ENCODE measurements at places on chromosomes 7 and 10.

- no peak for DNase-seq
Measured at GRCh38 chr10:74058071-74058470, 60.2 kb downstream of the VCL start.

DNA sequence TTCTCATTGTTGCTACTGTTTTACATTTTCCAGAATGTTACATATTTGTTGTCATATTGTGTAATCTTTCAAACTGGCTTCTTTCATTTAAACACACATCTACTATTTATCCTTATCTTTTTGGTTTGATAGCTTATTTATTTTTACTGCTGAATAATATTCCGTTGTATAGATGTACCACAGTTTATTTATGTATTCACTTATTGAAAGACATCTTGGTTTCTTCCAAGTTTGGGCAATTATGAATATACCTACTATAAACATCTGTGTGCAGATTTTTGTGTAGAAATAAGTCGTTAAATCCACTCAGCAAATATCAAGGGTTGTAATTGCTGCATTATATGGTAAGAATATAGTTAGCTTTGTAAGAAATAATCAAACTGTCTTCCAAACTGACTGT lies 669.2 kb downstream of the TNS3 start:
- no peak for DNase-seq

- no peak for DNase-seq
Measured at GRCh38 chr10:103669243-103669929, 175.9 kb downstream of the NEURL1 start.

DNA sequence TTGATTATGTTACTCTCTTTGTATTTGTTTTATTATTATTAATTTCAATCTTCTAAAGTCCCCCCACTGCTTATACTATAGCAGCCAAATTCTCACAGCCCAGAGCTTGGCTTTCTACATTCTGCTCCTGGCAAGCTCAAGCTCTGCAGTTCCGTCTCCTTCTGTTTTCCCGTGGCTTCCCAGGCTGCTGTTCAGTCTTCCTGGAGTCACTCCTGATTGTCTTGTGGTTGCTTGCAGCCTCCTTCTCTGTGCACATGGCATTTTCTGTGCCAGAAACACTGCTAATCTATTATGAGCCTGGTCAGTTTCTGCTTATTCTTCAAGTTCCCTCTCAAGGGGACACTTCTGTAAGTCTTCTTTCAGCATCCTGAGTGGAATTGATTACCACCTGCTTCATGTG lies 533.7 kb upstream of the IGFBP3 start:
- no peak for DNase-seq

DNA sequence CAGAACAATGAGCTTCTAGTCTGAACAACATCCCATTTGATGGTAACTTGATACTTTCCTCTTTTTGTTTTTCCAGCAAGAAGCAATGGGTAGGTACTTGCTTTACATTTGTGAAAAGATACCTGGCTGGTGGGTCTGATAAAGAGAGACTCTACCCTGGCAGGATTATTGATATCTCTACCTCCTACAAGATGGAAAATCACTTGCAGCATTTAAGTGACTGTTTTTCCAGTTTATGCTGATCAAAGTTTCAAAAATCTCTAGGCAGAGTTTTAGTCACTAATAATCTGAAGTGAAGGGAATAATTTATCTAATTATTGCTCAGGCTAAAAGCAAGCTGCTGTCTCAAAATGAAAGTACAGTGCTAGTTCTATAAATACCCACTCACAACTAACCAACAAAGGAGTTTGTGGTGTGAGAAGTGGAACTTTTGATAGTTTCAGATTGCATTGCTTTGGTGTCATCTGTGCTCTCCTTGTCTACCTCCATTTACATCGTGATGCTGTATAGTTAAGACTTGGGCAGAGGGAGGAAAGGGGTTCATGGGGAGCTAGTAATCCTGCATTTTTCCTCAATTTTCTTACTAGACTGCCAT lies 86.0 kb upstream of the ANKRD1 start:
- no peak for DNase-seq

DNA sequence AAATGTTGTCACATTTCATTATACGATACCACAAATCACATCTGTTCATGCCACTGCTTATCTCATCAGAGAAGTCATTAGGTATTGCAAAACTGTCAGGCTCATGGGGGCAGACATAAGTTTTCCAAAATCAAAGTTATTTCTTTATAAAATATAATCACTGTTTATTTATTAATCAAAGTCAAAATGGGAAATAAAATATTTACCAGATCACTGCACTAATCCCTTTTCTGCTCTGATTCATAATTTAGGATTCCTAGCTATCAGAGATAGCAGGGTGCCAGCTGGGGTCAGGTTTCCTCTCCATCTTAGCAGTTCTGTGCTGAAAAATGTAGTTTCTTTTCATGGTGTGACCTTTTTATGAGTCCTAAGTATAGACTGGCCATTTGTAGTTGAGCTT lies 117.7 kb upstream of the LANCL2 start:
- no peak for DNase-seq

DNA sequence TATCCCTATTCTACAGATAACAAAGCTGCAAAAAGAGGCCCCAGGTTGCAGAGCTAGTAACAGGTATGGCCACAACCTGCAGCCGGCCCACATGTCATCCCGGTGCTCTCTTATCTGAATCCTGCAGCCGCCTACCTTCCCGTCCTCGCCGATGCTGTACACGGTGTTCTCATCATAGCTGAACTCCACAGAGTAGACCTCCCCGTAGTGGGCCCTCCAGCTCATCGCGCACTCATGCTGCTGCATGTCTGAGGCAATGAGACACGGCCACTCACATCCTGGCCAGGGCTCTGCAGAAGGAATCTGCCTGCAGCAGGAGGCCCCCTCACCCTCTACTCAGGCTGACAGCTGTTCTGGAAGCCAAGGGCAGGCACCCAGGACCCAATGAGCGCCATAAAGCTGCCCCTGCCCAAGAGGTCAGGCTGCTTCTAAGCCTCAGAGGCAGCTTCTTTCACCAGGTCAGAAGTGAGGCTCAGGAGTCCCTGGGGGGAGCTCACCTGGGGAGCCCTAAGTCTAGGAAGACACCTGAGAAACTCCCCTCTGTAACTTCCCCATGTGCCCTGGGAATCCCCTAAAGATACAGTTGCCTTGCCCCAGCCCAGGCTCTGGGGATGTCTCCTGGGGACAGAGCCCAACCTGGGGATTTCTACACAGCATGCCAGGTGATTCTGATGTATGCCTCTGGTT lies 17.9 kb upstream of the CYREN start:
- no peak for DNase-seq

DNA sequence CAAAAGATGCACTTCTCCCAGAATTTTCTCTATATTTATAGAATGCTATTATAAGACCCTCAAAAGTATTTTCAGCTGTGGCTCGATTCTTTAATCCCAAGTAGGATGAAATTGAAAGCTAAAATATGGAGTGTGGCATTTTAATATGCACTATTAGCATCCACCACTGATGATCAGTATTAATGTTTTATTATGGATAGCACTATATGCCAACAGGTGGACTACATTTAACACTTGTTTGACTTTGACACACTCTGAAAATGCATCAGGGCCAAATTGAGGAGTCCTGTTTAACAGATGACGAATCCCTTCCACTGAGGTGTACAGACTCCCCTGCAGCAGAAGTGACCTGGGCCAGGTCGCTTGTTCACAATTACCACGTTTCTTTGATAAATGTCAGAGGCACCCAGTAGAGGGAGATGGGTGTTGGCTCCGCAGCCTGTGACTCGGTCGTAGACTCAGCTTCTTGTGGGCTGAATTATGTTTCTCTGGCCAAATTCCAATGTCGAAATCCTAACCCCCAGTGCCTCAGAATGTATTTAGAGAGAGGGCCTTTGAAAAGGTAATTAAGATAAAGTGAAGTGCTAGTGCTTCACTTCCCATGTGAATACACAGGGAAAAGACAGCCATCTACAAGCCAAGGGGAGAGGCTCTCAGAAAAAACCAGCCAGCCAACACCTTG lies 48.1 kb downstream of the WIPF3 start:
- no peak for DNase-seq

GRCh38 chr7:84997626-84998025 lies 189.2 kb downstream of the SEMA3D start:
- DNase-seq, result no peak

DNA sequence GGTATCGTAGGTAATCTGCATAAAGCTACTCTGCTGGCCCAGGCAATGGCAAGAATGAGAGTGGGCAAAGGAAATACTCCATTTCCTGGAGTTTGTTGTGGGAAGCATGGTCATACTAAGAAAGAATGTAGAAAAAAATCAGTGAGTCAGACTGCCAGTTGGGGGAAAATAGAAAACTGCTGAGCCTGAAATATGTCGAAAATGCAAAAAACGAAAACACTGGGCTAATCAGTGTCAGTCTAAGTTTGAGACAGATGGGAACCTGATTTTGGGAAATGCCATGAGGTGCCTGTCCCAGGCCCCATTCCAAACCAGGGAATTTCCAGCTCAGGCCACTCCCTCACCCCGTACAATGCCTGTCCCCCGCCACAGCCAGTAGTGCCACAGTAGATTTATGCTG lies 150.0 kb downstream of the ZNF33B start:
- no peak for DNase-seq

DNA sequence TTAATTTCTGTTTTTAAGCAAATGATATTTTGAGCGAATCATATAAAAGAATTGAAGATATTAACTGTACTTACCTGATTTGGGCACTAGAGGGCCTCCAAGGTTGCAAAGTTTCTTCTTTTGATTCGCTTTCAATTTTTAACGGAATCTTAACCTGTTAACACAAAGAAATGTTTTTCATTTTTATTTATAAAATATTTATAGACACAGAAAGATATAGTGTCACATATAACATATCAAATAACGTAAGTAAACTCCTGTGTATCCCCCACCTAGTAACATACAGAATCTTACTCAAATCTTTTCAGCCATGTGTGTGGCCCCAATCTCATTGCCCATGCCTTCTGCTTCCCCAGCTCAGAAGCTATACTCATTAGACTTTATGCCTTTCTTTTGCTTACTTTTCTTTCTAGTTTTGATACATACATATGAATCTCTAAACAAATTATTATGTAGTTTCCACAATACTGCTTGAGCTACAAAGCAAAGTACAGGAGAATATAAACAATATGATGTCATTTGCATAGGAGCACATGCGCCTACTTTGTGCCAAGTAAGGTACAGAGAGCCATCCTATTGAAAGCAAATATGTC lies 49.5 kb upstream of the ZPBP start:
- no peak for DNase-seq

GRCh38 chr7:108455998-108456677 lies at the start of gene NRCAM:
Gene NRCAM, minus strand, starts transcription at chr7:108456436. Its CDS starts 216,372 bp downstream, at chr7:108240064.
- DNase-seq, result no peak

- DNase-seq, result no peak
Measured at GRCh38 chr7:107480932-107481331, 11.1 kb downstream of the GPR22 start.

DNA sequence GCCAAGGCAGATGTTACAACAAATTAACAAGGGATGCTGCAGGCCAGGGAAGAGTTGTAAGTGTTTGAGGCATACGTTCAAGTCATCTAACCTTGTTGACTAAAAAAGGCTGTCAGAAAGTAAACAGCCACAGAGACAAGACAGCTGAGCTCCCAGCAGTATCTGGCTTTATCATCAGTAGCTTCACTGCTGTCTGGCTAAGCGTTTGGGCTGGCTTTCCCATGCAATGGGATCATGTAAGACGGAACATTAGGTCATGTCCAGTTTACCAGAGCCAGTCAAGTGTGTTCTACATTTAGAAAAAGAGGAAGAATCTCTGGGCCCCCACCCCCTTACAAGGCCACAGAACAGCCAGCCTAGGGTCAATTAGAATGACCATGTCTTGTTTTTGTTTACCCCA lies 51.3 kb upstream of the GSAP start:
- no peak for DNase-seq

DNA sequence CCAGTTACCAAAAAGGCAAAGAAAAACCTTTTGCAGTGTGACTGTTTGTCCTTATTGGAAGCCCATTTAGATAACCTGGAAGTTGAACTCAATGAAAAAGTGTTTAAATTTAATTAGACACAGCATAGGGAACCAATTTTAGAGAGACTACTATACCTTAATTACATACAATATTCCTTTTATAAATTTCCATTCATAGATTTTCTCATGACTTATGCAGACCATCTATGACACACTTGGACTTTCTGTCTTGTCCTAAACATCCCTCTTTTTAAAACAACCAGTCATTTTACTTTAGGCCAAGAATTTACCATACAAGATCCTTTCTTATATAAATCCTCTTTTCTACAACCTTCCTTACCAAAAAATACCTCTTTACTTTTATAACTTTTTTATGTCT lies 61.6 kb downstream of the MTURN start:
- DNase-seq, result no peak

DNA sequence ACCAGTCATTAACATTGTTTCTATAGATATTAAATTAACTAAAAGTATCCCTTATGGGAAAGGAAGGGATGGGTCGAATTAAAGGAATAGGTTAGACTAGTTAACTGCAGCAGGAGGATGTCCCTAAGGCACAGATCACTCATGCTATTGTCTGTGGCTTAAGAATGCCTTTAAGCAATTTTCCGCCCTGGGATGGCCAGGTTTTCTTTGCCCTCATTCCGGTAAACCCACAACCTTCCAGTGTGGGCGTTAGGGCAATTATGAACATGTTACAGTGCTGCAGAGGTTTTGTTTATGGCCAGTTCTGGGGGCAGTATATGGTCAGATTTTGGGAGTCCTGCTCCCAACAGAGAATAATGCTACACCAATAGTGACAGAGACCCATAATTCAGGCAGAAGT lies 139.3 kb upstream of the CDK13 start:
- no peak for DNase-seq

DNA sequence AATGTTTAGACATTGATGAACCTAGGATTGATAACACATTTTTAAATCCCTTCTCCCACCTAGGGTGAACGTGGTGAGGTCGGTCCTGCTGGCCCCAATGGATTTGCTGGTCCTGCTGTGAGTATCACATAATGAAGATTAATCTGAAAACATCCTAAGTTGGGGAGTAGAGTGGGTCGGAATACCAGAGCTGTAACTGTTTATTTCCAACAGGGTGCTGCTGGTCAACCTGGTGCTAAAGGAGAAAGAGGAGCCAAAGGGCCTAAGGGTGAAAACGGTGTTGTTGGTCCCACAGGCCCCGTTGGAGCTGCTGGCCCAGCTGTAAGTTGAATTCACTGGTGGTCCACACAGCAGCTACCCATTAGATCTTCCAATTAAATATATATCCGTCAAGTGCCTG lies 25.6 kb downstream of the COL1A2 start:
- DNase-seq, result no peak

GRCh38 chr7:157282141-157282801 lies 54.5 kb upstream of the DNAJB6 start:
- no peak for DNase-seq

DNA sequence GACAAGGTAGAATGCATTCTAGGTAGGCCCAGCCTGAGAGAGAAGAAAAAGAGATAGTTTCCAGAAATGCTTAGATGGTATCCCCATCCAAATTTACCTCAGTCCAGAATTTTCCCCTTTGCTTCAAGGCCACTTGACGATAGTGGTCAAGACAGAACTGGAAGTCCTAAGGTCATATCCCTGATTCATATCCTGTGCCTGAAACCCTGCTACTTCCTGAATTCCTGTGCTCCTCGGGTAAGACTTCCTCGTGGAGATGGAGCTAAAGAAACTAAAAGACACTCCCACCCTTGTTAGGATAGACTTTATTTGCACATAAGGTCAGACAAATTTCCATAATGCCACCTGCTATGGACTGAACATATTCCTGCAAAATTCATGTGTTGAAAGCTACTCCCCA lies 175.9 kb downstream of the EVX1 start:
- DNase-seq, result no peak
